ENCODE measurements at places on chromosomes 1 and 21.
A peak's percentile ranks its signal among the peaks of the same experiment; 100 is the strongest.

GRCh38 chr1:10709165-10709564 is 87.3 kb downstream of the CASZ1 start:
- no peak for DNase-seq

GRCh38 chr1:1510912-1511532 is 940 bp upstream of the ATAD3A start:
- DNase-seq, result no peak

GRCh38 chr1:52034050-52034384 is 407 bp upstream of the KTI12 start:
- DNase-seq, result no peak

DNA sequence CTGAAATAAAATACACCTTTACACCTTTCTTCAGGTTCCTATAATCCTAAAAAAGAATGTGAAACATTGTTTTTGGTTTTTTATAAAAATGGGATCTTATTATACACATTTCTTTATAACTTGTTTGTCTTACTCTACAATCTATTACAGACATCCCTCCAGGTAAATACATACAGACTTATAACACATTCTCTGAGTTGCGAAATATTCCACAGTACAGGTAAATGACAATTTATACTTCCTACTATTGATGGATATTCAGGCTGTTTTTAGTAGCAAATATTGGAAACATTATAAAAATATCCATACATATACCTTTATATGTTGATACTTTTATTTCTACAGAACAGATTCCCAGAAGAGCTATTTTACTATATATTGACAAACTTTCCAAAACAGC is 20.3 kb downstream of the PIK3R3 start:
- DNase-seq, result no peak

DNA sequence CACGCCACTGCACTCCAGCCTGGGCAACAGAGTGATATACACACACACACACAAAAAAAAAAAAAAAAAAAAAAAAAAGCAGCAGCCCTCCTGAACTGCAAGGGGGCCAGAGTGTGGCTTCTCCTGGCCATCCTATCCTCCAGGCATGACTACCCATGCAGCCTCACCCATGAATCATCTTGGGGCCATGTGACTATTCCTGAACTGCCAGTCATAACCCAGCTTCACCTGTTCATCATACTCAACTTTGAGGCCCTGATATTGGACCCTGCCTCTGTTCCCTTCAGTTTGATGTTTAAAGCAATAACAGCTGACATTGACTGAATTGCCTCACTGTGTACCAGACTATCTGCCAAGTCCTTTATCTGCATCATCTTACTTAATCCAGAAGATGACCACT is 2.8 kb upstream of the HPCAL4 start:
- DNase-seq, result no peak

DNA sequence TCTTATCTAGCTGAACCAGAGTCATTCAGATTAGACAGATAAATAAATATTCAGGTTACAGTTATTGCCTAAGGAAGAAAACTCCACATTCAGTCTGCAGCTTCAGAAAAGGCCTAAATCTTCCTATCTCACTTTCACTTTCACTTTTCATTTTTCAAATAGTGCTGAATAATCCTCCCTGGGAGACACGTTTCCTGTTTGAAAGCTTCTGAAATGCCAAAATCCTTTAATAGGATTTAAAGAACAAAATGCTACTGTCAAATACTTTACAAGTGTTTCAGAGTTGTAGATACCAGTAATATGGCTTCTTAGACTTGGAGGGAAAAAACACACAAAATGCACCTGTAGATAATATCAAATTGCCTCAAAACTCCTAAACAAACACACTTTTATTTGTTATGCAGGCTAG is 3.9 kb downstream of the PSMB2 start:
- no peak for DNase-seq

- DNase-seq, result no peak
Measured at GRCh38 chr1:198549866-198550265, 9.4 kb upstream of the ATP6V1G3 start.

GRCh38 chr1:10525208-10525607 is 50.5 kb downstream of the PEX14 start:
- no peak for DNase-seq

GRCh38 chr1:36115931-36116330 is 9.1 kb downstream of the COL8A2 start:
- no peak for DNase-seq

GRCh38 chr1:172180501-172181285 is 239.8 kb upstream of the C1orf105 start:
- DNase-seq, result peak; percentile 20

GRCh38 chr1:156624814-156625435 is 5.7 kb downstream of the HAPLN2 start:
- no peak for DNase-seq

- no peak for DNase-seq
Measured at GRCh38 chr1:78222225-78222959, 176.6 kb downstream of the GIPC2 start.

DNA sequence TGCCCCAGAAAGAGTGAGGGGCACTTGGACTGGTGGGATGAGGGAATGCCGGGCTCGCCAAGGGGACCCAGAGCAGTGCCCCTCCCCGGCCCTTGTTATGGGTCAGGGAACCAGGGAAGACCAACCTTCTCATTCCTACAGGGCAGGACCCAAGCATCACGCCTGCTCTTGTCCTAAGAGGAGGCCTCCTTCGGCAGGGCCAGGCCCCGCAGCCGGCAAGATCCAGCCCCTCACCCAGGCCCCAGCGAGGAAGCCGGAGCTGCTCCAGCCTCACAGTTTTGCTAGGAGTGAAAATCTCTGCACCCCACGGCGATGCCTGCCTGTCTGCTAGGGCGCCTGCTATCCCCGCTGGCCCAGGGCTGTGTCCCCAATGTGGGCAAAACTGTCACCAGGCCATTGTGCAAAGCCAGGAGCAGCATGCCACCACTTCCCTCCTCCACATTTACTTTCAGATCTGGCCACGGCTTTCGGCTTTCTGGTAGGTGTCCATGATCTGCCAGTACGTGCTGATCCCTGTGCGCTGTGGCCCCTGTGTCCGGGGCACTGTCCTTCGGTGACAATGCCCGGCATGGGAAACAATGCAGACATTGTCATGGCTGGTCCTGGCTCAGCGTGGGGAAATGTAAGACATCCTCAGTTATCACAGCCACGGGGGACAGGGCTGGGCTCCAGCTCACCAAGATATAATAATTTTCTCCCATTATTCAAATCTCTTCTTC is 9.6 kb downstream of the ACTRT2 start:
- no peak for DNase-seq

DNA sequence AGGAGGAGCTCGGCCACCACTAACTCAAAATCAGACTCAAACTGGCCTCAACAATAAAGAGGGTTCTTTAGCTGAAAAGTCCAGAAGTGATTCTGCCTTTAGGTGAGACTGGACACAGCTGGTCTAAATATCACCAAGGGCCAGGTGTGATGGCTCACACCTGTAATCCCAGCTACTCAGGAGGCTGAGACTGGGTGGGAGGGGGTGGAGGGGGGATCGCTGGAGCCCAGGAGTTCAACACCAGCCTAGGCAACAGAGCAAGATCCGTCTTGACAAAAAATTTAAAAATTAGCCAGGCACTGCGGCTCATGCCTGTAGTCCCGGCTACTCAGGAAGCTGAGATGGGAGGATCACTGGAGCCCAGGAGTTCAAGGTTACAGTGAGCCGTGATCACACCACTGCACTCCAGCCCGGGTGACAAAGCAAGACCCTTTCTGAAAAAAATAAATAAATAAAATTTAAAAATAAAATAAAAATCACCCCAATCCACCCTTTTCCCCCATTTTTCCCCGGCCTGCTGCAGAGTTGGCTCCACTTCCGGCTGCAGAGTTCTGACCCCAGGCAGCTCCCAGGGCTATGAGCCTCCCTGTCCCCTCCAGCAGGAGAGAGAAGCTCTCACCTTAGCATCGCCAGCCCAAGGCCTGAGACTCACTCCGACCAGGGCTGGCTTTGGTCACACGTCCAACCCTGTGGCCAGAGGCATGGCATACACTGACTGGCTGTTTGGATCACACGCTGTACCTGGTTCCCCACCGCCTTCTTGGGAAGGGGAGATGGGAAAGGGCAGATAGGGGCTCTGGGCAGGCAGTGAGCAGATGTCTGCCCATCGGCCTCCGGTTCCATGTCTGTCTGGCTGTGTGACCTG is 87.3 kb upstream of the IFFO2 start:
- no peak for DNase-seq

- DNase-seq, result no peak
Measured at GRCh38 chr21:45607021-45607908, 36.3 kb upstream of the PCBP3 start.

DNA sequence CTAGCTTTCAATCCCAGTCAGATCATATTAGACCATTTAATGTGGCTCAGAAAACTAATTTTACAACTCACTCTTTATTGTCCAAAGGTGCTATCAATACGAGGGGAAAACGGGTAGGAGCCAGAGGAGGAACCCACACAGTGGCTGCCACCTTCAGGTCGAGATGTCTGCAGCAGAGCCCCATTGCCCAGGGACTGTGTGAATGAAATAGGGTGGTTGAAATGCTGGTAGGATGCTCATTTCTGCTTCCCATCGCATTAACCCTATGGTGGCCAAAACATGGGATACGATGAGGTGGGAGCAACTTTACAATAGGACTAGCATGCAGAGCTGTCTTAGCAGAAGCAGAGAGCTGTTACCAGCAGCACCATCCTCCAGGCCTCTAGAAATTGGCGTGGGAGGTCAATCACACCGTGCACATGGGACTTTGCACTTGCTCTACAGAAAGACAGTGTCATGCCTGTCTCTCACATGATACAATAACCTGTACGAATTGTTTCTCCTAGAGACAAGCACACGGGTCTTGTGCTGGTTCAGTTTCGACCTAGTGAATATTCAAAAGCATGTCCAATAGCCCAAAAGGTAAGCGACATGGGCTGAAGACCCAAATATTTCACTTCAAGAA is 69.5 kb upstream of the DESI2 start:
- DNase-seq, result no peak

- peak; percentile 33 for DNase-seq
Measured at GRCh38 chr1:52552236-52552504, 722 bp downstream of the TUT4 start.

- DNase-seq, result no peak
Measured at GRCh38 chr1:211591980-211592493, 13.1 kb upstream of the SLC30A1 start.

- DNase-seq, result no peak
Measured at GRCh38 chr1:8017495-8018197, 8.5 kb downstream of the ERRFI1 start.

- DNase-seq, result no peak
Measured at GRCh38 chr1:17624611-17625233, 85.2 kb downstream of the ARHGEF10L start.

GRCh38 chr1:44801491-44802305 is 1.5 kb downstream of the PLK3 start:
- no peak for DNase-seq

DNA sequence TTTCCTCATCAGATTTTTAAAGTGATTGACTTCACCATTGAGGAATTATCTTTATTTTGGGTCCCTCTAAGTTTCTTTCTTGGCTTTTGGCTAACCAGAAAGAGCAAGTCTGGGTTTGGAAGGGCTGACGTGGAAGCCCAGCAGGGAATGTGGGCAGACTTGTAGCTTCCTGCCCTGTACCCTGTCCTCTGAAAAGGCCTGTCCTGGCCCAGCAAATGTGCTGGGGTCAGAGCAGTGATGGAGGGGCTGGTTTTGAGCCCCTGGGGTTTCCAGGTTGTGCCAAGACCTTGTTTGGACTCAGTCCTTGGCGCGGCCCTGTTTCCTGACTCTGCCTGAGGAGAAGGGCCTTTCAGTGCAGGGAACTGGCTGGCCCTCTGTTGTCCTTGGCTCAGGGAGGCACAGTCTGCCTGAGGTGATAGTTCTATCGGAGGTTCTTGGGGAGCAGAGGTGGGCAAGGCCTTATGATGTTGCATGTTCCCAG is 72.1 kb downstream of the UCK2 start:
- no peak for DNase-seq

GRCh38 chr1:29470087-29470787 is 233.9 kb downstream of the PTPRU start:
- DNase-seq, result no peak

GRCh38 chr1:90726425-90726985 is 9.4 kb upstream of the BARHL2 start:
- no peak for DNase-seq

DNA sequence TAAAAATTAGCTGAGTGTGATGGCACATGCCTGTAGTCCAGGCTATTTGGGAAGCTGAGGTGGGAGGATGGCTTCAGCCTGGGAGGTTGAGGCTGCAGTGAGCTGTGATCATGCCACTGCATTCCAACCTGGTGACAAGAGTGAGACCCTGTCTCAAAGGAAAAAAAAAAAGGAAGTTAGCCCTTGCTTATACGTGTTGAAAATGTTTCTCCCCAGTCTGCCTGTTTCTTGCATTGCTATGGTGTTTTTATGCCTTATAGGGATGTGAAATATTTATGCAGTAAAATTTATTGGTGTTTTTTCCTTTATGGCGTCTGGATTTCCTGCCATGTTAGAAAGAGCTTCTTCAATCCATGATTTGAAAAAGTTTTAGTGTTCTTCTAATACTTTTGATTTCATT is 3.6 kb upstream of the RERE start:
- no peak for DNase-seq

- no peak for DNase-seq
Measured at GRCh38 chr1:109503935-109504334, 5.6 kb downstream of the AMIGO1 start.

- DNase-seq, result no peak
Measured at GRCh38 chr1:155137154-155137949, 1.7 kb downstream of the SLC50A1 start.

- no peak for DNase-seq
Measured at GRCh38 chr1:55584526-55585401, 369.6 kb upstream of the USP24 start.

- DNase-seq, result no peak
Measured at GRCh38 chr21:42093991-42094421, 22.9 kb downstream of the UMODL1 start.

- no peak for DNase-seq
Measured at GRCh38 chr1:66069976-66070876, 277.5 kb downstream of the PDE4B start.

DNA sequence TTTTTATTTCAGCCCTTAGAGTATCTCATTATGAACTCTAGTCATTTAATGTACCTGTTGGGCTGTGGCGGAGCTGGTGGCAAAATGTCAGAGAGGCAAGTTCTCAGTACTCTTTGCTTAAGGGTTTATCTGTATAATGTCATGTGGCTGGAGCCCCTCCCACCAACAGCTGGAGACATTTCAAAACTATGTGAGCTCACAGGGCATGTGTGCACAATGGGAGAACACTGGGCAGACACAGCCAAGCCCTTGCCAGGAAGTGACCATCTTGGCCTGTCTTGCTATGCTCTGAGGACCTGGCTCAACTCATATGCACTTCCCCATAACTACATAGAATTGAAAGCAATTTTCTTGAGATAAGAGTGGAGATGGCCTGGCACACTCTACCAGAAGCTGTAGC is 296.4 kb downstream of the PTPRU start:
- DNase-seq, result no peak

- no peak for DNase-seq
Measured at GRCh38 chr1:208302699-208303238, 58.6 kb upstream of the PLXNA2 start.

GRCh38 chr1:48005253-48006117 is 8.3 kb upstream of the TRABD2B start:
- DNase-seq, result no peak

GRCh38 chr1:84163123-84163931 is 19.3 kb downstream of the PRKACB start:
- DNase-seq, result no peak
